ENCODE measurements at places on chromosomes 4 and X. TPM values are rescaled to one million over a fixed set of nuclear protein-coding genes. Genes with fewer than 3 reads are reported as not detected.

The APOO gene
- total RNA-seq, result 38.7 TPM

The BMP3 gene
- 39.6 TPM for total RNA-seq

The FGF13 gene
- 2.7 TPM for total RNA-seq

The SPACA5 gene
- total RNA-seq, result not detected

The TMEM154 gene
- 1.8 TPM for total RNA-seq

The GAGE12F gene
- total RNA-seq, result not detected

The FABP2 gene
- total RNA-seq, result 48.6 TPM

The SFRP2 gene
- total RNA-seq, result 3.9 TPM

The RHOXF2B gene
- not detected for total RNA-seq

The SMIM10 gene
- total RNA-seq, result 2.1 TPM

The SPANXN3 gene
- not detected for total RNA-seq

The SPANXD gene
- total RNA-seq, result not detected

The FAM114A1 gene
- total RNA-seq, result 59.1 TPM

The IL21 gene
- total RNA-seq, result not detected

The IDUA gene
- total RNA-seq, result 33.4 TPM

The STBD1 gene
- 34.3 TPM for total RNA-seq

The KIAA1210 gene
- total RNA-seq, result not detected

The BEX5 gene
- total RNA-seq, result 2.9 TPM

The MAGEC3 gene
- not detected for total RNA-seq

The EVC2 gene
- total RNA-seq, result 6.5 TPM

The SSX4 gene
- total RNA-seq, result not detected

The AR gene
- 4.6 TPM for total RNA-seq

The TEX11 gene
- total RNA-seq, result 2.1 TPM

The MAOB gene
- 6.6 TPM for total RNA-seq

The TCEANC gene
- 5.3 TPM for total RNA-seq

The CXXC4 gene
- 4.2 TPM for total RNA-seq

The GDI1 gene
- total RNA-seq, result 67.1 TPM

The NELFA gene
- 31.1 TPM for total RNA-seq

The MMAA gene
- total RNA-seq, result 12.9 TPM

The RADX gene
- total RNA-seq, result 2.6 TPM

The GIMD1 gene
- total RNA-seq, result not detected

The PROM1 gene
- 136 TPM for total RNA-seq

The F11 gene
- not detected for total RNA-seq

The SERPINA7 gene
- total RNA-seq, result not detected

The NDNF gene
- 10.3 TPM for total RNA-seq

The HTN1 gene
- total RNA-seq, result not detected

The CCNB3 gene
- 0.80 TPM for total RNA-seq

The RCHY1 gene
- total RNA-seq, result 33.4 TPM

The DIPK2B gene
- 1.9 TPM for total RNA-seq

The CRMP1 gene
- 4.4 TPM for total RNA-seq

The SPARCL1 gene
- 78.4 TPM for total RNA-seq

The PPARGC1A gene
- total RNA-seq, result 139 TPM

The DMD gene
- 11.2 TPM for total RNA-seq
